ENCODE measurements at places on chromosomes 2 and 18. TPM values are rescaled to one million over a fixed set of nuclear protein-coding genes. Genes with fewer than 3 reads are reported as not detected.

- H3K4me3 ChIP-seq, result no peak overlapping the region
- no peaks in the 10 kb centered on the region for H3K36me3 ChIP-seq
- no peaks in the 10 kb centered on the region for H3K27me3 ChIP-seq
- H3K4me1 ChIP-seq, result no peaks in the 10 kb centered on the region
- no peak overlapping the region for H3K27ac ChIP-seq
- DNase-seq, result no peak
These were observed 179.7 kb downstream of the TRIB2 start for GRCh38 chr2:12896318-12896982.

Gene LCLAT1
- 70.2 TPM for total RNA-seq

- no peak for DNase-seq
- no peaks in the 10 kb centered on the region for H3K27me3 ChIP-seq
- H3K27ac ChIP-seq, result no peak overlapping the region
- H3K4me3 ChIP-seq, result no peak overlapping the region
These were observed 69.0 kb downstream of the DDX1 start for GRCh38 chr2:15660491-15661294.

- H3K27ac ChIP-seq, result no peak overlapping the region
- no peak overlapping the region for H3K4me3 ChIP-seq
- no peaks in the 10 kb centered on the region for H3K4me1 ChIP-seq
- H3K27me3 ChIP-seq, result no peaks in the 10 kb centered on the region
These were observed 294.7 kb upstream of the FAM98A start for GRCh38 chr2:33893824-33894223.

DNA sequence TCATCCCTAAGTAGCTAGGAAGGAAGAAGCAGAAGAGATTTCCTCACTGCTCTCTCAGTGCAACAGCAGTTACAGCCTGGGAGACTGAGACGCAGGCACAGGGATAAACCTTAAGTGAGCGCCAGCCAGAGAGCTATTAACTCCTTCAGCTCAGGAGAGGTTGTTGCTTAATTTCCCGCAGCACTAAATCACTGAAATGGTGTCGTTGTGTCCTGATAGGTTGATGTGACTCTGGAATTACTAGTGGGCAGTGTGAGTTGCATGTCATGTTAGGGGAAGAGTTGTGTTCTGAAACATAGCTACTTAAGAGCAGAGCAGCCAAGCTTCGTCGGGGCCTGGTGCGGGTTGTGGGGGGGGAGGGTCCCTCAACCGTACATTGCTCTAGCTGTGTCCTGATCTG is 225.8 kb downstream of the NAPG start:
- H3K36me3 ChIP-seq, result no peaks in the 10 kb centered on the region
- H3K27me3 ChIP-seq, result no peaks in the 10 kb centered on the region
- no peak overlapping the region for H3K4me3 ChIP-seq
- DNase-seq, result no peak

DNA sequence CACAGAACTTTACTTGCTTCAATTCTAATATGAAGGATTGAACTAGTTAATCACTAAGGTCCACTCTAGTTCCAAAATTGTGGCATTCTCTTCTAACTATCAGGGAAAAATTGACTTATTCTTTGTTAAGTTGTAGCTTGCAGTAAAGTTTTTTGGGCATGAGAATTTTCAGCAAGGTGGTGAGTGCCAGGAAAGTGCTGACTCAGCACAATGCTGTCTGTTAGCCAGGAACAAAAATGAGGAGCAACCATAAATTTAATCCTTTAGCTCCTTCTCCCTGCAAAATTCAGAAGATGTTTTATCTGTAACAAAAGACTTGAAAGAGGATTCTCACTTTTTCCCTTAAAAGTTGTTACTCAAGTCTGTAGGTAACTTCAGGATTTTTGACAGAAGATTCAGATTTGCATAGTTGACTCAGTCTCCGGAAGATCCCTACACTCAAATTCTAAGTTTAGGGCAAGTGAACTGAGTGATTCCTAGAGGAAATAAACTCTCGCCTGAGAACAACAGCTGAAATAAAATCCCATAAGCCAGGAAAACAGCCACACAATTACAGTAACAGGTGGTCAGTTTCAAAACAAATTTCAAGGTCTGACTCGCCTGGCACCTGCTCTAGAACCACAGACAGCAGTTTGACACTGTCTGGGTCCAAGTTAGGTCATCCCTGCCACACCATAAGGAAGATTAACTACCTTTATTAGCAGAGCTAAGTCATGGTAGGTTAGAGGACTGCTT is 20.2 kb upstream of the DARS1 start:
- no peak overlapping the region for H3K27ac ChIP-seq
- H3K36me3 ChIP-seq, result no peaks in the 10 kb centered on the region
- no peak overlapping the region for H3K4me3 ChIP-seq
- H3K27me3 ChIP-seq, result no peaks in the 10 kb centered on the region
- H3K4me1 ChIP-seq, result peaks cover 3% of the 10 kb centered on the region

Gene C1GALT1C1L
- 0.79 TPM for total RNA-seq

DNA sequence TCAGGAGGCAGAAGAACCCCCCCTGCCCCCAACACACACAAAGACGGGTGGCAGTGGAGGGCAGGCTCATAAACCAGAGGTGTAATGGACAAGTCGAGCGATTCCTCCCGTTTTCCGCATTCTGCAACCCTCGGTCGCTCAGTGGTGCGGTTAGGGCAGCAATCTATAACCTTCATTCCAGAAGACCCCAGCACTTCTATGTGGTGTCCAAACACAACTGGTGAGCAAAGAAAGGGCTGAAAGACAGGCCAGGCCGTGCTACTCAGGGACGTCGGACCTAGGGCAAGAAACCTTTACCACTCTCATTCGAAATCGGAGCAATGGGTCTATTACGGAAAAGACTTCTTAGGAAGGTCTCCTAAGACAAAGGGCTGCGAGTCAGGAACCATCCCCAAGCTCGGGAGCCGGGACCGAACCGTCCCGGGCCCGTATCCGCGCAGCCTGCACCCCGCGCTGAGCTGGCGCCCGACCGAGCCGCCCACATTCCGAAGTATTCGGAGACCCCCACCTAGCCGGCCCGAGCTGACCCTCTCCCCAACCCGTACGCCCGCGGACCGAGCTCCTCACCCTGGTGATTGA is 568 bp downstream of the ARL5A start:
- H3K27ac ChIP-seq, result peak overlapping the region; percentile 92
- peak overlapping the region; percentile 88 for H3K4me3 ChIP-seq
- DNase-seq, result peak; percentile 55
- H3K27me3 ChIP-seq, result no peaks in the 10 kb centered on the region
- H3K4me1 ChIP-seq, result peaks cover 3% of the 10 kb centered on the region

Gene TBR1
- total RNA-seq, result not detected

GRCh38 chr2:112481050-112481527 is 867 bp upstream of the TTL start:
- H3K27me3 ChIP-seq, result no peaks in the 10 kb centered on the region
- no peaks in the 10 kb centered on the region for H3K36me3 ChIP-seq
- H3K4me1 ChIP-seq, result peaks cover 7% of the 10 kb centered on the region
- H3K27ac ChIP-seq, result peak overlapping the region; percentile 29

Gene TNFRSF11A
- 1.4 TPM for total RNA-seq

Gene CCDC148
- 0.31 TPM for total RNA-seq

Gene TUBA3D
- total RNA-seq, result 8.8 TPM

Gene NEU2
- not detected for total RNA-seq

GRCh38 chr2:162035981-162036380 is 38.0 kb downstream of the DPP4 start:
- DNase-seq, result no peak
- no peaks in the 10 kb centered on the region for H3K27me3 ChIP-seq
- no peak overlapping the region for H3K27ac ChIP-seq
- peaks cover 20% of the 10 kb centered on the region for H3K4me1 ChIP-seq

GRCh38 chr2:204277226-204277625 is 268.0 kb upstream of the PARD3B start:
- no peak for DNase-seq
- H3K36me3 ChIP-seq, result no peaks in the 10 kb centered on the region
- H3K27me3 ChIP-seq, result no peaks in the 10 kb centered on the region
- no peak overlapping the region for H3K4me3 ChIP-seq
- no peak overlapping the region for H3K27ac ChIP-seq

Gene GKN1
- total RNA-seq, result not detected

Gene KIF1A
- 1.1 TPM for total RNA-seq

Gene GRB14
- total RNA-seq, result 2.7 TPM

- no peaks in the 10 kb centered on the region for H3K36me3 ChIP-seq
- H3K4me3 ChIP-seq, result no peak overlapping the region
These were observed 52.6 kb upstream of the GALR1 start for GRCh38 chr18:77197073-77197472.

- DNase-seq, result no peak
- no peaks in the 10 kb centered on the region for H3K27me3 ChIP-seq
- H3K36me3 ChIP-seq, result no peaks in the 10 kb centered on the region
- peaks cover 23% of the 10 kb centered on the region for H3K4me1 ChIP-seq
- H3K27ac ChIP-seq, result no peak overlapping the region
These were observed 9.3 kb downstream of the MEX3C start for GRCh38 chr18:51188024-51188701.

GRCh38 chr2:64675860-64676259 is 22.1 kb upstream of the SERTAD2 start:
- no peak overlapping the region for H3K27ac ChIP-seq
- H3K4me1 ChIP-seq, result peaks cover 16% of the 10 kb centered on the region
- DNase-seq, result no peak
- no peak overlapping the region for H3K4me3 ChIP-seq
- no peaks in the 10 kb centered on the region for H3K27me3 ChIP-seq
- no peaks in the 10 kb centered on the region for H3K36me3 ChIP-seq

Gene CNDP1
- not detected for total RNA-seq

DNA sequence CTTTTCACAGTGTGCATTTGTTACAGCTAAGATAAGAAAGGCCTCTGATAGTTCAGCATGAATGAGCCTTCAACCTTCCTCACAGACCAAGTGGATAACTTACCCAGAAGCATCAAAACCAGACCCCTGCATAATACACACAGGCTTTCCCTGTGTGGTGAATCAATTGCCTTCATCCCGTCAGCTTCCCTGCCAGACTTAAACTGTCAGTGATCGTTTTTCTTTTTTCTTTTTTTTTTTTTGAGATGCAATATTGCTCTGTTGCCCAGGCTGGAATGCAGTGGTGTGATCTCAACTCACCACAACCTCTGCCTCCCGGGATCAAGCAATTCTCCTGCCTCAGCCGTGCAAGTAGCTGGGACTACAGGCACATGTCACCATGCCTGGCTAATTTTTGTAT is 20.5 kb upstream of the SLC35F5 start:
- H3K4me1 ChIP-seq, result no peaks in the 10 kb centered on the region
- H3K4me3 ChIP-seq, result no peak overlapping the region
- no peaks in the 10 kb centered on the region for H3K36me3 ChIP-seq
- no peaks in the 10 kb centered on the region for H3K27me3 ChIP-seq

DNA sequence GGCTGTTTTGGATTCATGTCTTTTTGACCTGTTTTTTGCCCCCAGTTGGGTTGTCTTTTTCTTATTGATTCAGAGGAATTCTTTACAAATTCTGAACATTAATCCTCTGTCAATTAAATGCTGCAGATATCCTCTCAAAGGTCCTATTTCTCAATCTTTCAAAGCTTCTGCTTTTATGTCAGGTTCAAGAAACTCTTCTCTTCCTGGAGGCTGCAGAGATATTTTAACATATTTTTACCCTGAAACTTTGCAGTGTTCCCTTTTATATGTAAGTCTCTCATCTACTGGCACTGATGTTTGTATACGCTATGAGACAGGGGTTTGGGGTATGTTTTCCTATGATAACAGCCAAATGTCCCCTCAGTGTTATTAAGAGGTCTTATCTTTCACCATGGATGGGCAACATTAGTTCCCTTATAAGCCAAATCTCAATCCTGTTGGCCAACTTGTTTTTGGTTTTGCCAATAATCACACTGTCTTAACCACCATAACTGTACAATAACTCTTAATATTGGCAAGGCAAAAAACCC is 159.3 kb downstream of the HDAC4 start:
- peak overlapping the region; percentile 56 for H3K27ac ChIP-seq
- no peaks in the 10 kb centered on the region for H3K27me3 ChIP-seq
- no peak overlapping the region for H3K4me3 ChIP-seq
- peaks cover 34% of the 10 kb centered on the region for H3K4me1 ChIP-seq
- no peaks in the 10 kb centered on the region for H3K36me3 ChIP-seq

DNA sequence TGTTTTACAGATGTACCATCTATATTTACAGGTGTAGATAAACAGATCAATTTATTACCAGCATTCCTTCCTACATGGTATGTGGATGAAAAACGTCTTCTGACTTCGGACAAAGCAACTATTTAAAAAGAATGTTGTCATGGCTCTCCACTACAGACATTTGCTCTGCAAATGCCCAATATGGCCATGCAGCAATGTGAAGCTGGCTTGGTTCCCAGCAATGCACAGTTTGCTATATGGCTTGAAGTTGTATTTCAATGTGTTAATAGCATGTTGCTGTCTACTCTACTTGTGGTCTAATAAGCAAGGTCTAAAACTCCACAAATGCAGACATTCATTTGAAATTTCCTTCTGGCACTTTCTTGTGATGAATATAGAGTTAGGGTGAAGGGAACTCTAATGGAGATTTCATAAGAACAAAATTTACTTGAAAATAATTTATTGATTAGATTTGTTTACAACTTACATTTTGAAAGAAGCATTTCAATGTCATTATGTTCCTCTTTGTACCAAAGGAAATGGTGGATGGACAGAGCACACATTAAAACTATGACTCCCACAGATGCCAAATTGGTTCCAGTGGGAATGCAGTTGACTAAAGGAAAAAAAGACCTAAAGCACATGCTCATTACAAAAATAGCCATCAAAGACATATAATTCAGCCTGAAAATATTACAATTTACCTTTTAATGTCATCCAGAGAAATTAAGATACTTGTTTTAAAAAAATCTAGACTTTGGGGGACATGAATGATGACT is 234.0 kb downstream of the DYM start:
- no peak overlapping the region for H3K27ac ChIP-seq
- H3K36me3 ChIP-seq, result no peaks in the 10 kb centered on the region
- DNase-seq, result no peak

GRCh38 chr18:8526332-8526731 is 82.9 kb upstream of the RAB12 start:
- peaks cover 8% of the 10 kb centered on the region for H3K27me3 ChIP-seq
- no peak overlapping the region for H3K27ac ChIP-seq
- peaks cover 3% of the 10 kb centered on the region for H3K4me1 ChIP-seq
- H3K36me3 ChIP-seq, result no peaks in the 10 kb centered on the region
- DNase-seq, result no peak

Gene ELOA2
- not detected for total RNA-seq

- H3K4me3 ChIP-seq, result no peak overlapping the region
- DNase-seq, result no peak
- H3K27me3 ChIP-seq, result no peaks in the 10 kb centered on the region
- no peaks in the 10 kb centered on the region for H3K36me3 ChIP-seq
These were observed 151.9 kb downstream of the EPHA4 start for GRCh38 chr2:221420245-221420644.

- no peaks in the 10 kb centered on the region for H3K27me3 ChIP-seq
- peak overlapping the region; percentile 51 for H3K27ac ChIP-seq
- H3K36me3 ChIP-seq, result peaks cover 26% of the 10 kb centered on the region
- H3K4me1 ChIP-seq, result peaks cover 55% of the 10 kb centered on the region
- DNase-seq, result peak; percentile 78
These were observed 17.7 kb downstream of the IWS1 start for GRCh38 chr2:127508631-127509034.

- no peaks in the 10 kb centered on the region for H3K36me3 ChIP-seq
- H3K27ac ChIP-seq, result no peak overlapping the region
- DNase-seq, result no peak
These were observed 138.6 kb upstream of the CDCA7 start for GRCh38 chr2:173216051-173216450.

Data from heart left ventricle (tissue), 16 donors.